Mesenchymal stem cell (in vitro differentiated cells and primary cell): ENCODE measurements at places on chromosomes 1 and 21.

DNA sequence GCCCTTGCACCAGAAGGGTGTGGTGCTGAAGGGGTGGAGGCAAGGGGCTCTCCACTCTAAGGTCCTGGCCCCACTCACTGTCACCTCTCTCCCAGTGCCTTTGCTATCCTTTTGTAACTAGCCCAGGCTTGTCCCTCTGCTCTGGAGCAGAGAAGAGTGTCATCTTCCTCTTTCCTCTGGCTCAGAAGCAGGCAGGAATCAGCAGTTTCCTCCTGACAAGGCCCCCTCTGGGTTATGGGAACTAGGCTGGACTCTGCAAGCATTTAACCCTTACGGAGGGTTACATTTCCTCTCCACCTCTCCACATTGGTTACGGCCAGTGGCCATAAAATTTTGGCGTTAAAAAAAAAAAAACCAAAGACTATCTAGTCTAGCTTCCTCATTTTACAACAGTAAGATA, 30.4 kb downstream of the PLXNA2 start:
- DNase-seq = no peak

DNA sequence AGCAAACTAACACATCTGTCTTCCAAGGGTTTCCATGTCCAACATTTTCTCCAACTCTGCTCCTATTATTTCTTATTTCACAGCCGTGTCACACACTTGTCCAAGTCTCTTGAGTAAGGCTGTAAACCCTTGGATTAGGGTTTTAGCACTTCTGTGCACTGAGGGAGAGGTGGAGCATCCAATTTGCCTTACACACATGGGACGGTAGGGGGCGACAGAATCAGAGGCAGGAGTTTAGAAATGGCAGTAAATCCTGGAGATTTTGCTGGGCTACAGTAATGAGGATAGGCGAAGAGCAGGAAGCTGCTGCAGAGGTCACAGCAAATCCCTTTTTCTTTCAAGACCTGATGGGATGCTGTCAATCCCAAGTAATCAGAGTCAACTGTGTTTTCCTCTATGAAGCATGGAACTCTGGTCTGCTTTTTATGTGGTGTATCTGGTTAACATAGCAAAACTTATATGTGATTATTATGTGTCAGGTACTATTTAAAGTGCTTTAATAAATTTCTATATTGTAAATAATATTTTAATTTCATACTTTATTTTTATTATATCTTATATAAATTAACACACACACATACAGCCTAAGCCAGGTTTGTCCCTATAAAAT, 15.4 kb upstream of the LCE5A start:
- DNase-seq = no peak

- peak; percentile 52 for DNase-seq
Measured at GRCh38 chr1:7680207-7680954, 90.7 kb upstream of the VAMP3 start.

- no peak for DNase-seq
Measured at GRCh38 chr1:32709476-32709875, 6.9 kb upstream of the SYNC start.
